ENCODE measurements at places on chromosomes 12 and 14.

DNA sequence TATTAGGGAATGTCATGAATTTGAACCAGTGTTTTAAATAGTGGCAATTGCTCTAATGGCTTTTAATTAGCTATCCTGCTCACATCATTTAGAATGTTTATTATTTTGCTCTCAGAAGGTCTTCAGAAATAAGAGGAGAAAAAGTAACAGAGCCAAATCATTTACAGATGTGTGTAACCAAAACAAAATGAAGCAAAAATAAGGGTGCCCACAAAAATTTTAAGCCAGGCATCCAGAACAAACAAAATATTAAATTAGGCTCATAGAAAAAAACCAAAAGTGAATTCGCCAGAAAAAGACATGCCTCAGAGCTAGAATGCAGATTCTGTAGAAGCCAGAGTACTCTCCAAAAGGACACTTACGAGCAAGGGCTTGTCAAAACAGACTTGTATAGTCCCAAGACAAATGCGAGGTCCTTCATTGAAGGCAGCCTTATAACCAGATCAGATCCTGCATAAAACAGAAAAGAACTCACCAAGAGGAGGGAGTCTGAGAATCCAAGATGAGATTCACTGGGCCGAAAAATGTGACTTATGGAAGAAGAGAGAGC, 20.2 kb upstream of the SERPINA1 start:
- no peak for DNase-seq

- DNase-seq, result no peak
These were observed 186.4 kb downstream of the ANO6 start for GRCh38 chr12:45402288-45402687.

- DNase-seq, result no peak
These were observed 5.8 kb downstream of the ARHGAP9 start for GRCh38 chr12:57473886-57474285.

- no peak for DNase-seq
These were observed 191.4 kb upstream of the BCL2L14 start for GRCh38 chr12:11879306-11879705.

DNA sequence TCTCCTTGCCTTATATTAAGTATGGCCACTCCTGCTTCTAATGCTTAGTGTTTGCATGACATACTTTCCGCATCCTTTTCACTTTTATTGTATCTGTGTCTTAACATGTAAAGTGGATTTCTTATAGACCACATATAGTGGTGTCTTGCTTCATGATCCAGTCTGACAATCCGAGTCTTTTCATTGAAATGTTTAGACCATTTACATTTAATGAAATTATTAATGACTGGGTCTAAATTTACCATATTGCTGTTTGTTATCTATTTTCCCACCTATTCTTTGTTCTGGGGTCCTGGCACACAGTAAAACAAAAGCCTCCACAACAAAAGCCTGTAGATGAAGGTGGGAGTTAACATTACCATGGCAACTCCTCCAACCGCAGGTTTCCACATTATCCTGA, 22.9 kb downstream of the ERH start:
- DNase-seq, result no peak

DNA sequence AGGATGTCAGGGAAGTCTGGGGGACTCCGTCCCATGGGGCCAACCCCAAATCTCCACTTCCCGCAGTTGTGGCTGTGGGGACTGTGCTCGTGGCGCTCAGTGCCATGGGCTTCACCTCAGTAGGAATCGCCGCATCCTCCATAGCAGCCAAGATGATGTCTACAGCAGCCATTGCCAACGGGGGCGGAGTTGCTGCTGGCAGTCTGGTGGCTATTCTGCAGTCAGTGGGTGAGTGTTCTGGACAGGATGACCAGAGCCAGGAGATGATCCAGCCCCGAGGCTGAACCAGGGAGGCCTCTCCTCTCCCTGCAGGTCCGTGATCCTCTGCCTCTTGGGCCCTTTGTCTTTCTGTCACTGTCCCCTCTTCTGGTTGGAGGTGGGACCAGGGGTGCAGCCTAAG, 8.8 kb upstream of the IFI27 start:
- no peak for DNase-seq

DNA sequence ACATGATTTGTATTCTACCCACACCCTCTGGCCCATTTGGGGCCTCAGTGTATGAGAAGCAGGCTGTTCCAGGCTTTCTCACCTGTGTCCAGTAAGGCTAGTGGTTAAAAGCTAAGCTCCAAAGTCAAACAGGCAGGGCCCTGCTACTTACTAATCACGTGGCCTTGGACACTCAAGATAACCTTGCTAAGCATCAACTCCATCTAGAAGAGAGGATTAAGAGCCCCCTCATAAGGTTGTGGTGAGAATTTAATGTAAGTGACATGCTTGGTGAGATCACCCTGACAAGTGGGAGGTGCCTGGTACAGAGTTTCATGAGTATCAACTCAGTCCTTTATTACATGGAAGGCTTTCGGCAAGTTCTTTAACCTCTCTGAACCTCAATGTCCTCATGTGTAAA, 17.8 kb downstream of the ACSM4 start:
- DNase-seq, result no peak

DNA sequence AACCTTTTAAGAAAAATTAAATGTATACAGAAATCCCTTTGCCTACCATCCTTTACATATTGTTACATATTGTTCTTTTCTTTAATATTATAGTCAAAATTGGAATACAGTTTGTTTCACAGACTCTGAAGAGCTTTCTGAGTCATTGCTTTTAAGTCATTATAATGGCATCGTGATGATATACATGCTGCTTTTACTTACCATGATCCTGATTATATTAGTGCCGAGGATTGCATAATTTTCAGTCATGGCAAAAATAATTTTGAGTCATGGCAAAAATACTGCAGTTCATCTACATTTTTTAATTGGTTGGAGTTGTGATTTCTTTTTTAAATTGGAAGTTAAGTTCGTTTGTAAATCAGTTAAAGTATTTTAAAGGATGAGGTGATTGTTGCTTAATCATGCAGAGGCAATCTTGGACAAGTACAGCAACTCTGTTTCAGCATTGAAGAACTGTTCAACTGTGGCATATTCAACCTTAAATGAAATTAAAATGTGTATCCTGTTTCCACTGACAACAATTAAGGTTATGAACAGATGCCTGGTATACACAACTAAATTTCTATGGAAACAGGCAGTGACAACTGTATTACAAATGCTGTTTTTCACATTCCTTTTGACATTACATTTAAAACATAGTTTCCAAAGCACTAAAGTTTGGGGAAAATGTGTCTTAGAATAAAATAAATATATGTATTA, 142.3 kb downstream of the PCNX1 start:
- DNase-seq, result no peak

DNA sequence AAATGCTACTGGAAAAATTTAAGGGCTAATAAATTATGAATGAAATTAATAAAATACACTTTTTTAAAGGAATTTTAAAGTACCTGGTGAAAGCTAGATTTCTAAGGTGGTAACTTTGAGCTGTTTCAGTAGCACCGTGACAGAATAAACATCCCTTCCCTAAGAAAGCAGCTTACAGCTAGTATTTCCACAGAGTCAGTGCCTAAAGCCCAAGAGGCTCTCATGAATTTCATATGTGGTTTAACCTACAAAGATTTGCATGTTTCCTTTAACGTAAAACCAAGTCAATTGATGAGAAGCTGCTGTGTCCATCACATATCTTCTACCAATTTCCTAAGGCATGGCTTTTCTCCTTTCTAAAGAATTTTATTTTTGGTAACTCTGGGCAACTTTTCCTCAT, 56.8 kb downstream of the IFNG start:
- no peak for DNase-seq

DNA sequence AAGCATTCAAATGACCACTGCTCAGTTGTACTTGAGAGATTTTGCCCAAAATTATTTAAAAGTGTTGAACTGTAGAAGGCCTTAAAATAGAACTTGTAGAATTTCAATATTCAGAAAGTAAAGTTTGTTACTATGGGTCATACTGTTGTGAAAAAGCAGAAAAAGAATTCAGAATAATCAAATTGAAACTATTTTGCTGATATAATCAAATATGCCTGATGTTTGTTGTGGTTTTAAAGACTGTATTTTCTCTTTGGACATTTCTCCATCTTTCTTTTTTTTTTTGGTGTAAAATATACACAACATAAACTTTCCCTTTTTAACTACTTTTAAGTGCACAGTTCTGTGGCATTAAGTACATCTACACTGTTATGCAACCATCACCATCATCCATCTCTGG, 374.7 kb downstream of the APAF1 start:
- no peak for DNase-seq

GRCh38 chr12:105226219-105226618, 9.8 kb downstream of the APPL2 start:
- no peak for DNase-seq

DNA sequence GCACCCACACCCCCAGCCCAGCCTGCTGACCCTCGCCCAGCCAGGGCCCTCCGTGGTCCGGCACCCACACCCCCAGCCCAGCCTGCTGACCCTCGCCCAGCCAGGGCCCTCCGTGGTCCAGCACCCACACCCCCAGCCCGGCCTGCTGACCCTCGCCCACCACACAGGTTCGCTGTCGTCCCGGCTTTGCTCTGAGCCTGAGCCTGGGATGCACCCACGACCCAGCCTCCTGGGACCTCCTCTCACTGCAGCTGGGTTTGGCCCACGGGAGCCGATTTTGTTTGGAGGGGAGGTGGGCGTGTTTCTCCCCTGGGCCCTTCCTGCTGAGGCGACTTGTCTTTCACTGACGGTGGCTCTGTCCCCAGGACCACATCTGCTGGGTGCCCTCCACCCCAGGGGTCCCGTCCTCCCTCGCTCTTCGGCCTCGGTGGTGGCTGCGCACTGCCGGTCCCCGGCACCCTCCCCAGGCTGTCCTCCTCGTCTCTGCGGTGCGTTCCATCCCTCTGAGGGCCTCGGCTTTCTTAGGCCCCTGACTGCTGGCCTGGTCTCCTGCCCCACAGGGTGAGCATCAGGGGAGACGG, 83.8 kb downstream of the GALNT9 start:
- no peak for DNase-seq

- DNase-seq, result no peak
These were observed 115.5 kb upstream of the G2E3 start for GRCh38 chr14:30443368-30444007.

DNA sequence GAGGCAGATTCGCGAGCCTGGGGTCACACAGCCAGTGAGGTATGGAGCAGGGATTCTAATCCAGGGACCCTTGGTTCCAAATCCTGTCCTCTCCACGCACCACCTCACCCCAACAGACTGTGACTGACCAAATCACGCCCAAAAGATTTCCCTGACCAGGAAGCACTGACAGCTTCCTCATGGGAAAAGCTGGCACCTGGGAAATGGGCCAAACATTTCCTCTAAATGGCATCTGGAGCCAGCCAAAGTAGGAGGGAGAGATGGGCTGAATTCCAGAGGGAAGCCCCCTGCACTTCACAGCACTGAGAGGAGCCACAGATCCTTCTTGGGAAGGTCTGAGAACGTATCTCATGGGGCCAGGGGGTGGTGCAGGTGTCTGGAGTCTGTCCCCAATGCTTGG, 28.8 kb downstream of the CCDC92 start:
- DNase-seq, result no peak

GRCh38 chr12:109944561-109945359, 44.7 kb downstream of the TCHP start:
- DNase-seq, result no peak

- no peak for DNase-seq
These were observed 5.7 kb downstream of the AHNAK2 start for GRCh38 chr14:104972301-104973134.

- DNase-seq, result no peak
These were observed 3.2 kb downstream of the USP44 start for GRCh38 chr12:95548056-95548538.

- no peak for DNase-seq
These were observed 59.1 kb upstream of the BICD1 start for GRCh38 chr12:32047357-32048212.

- no peak for DNase-seq
These were observed 136.1 kb upstream of the WSCD2 start for GRCh38 chr12:107992870-107993451.

DNA sequence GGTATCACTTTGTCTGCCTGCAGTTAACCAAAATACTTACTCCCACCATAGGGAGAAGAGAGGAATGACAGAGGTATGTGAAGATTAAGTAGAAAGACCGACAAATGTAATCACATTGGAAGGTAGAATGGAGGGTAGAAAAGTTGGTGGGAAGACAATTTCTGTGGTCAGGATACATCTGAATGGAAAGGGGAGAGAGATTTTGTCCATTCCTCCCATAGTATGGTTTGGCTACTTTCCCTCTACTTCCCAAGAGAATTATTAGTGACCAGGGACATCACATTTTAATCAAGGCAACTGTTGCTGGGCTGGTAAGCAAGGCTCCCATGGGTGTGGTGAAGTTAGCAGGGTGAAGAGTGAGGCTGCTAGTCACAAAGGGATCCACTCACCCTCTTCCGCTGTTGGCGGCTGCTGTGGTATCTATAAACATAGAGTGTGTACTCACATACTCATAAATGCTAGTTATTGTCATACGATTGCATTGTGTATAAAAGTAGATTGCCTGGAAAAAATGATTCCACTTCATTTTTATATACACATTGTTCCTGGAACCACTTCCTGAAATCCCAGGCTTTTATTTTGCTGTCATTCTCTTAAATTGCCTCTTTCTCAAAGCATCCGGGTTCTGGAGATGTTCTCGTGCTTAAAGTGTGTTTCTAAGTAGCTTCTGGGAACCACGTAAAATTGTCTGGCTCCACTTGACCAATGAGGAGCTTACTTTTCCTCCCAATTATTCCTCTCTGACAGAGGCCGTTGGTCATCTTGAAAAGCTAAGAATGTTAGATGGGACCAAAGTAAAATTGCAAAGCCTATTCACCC, 413.1 kb downstream of the ZFP36L1 start:
- no peak for DNase-seq

- DNase-seq, result no peak
These were observed 70.1 kb downstream of the PHETA1 start for GRCh38 chr12:111298582-111299436.

DNA sequence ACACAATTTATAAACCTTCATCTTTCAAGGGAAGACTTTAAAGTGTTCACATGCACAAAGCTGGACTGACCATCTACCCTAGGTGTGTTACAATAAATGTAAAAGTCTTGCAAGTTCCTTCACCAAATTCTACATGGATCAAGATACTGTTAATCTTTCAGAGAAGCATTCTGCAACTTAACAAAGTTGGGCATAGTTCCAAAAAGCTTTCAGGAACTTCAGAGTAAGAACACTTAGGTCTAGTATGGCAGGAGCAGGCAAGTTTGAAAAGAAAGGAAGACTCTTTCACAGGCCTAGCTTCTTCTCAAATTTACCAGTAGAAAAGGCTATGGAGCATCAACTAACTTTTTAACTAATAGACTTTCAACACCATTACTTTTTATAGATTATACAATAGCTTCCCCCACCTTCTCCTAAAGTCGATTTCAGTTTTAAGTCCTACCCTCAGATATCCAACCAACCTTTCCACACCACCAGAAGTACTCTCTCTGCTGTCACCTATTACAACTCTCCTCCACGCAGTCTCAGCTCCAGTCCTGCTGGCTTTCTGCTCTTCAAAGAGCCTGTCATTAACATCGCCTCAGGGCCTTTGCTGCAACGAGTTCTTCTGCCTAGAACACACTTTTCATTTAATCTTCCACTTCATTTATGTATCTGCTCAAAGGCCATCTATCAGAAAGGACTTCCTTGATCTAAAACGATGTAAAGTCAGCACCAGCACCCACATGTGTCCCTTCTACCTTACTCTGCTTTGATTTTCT, 333.9 kb downstream of the CEP128 start:
- no peak for DNase-seq
